ENCODE measurements at places on chromosomes 11 and 22.

- DNase-seq, result no peak
Measured at GRCh38 chr11:36333897-36334296, 37.8 kb downstream of the PRR5L start.

DNA sequence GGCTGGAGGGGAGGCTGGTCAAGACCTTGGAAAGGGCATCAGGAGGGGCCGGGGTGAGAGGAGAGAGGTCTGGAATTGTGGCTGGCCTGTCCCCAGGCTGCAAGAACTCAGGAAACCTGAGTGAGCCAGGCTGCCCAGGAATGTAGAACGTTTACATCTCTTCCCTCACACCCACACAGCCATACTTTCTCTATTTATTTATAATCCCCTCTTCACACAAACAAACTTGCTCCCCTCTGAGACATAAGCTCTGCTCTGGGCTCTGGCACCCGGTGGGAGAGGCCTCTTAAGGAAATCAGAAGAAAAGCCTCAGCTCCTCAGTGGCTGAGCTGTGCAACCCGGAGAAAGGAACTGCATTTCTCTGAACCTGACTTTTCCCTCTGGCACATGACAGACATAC lies 5.5 kb downstream of the CHRDL2 start:
- no peak for DNase-seq

- no peak for DNase-seq
Measured at GRCh38 chr11:114773541-114774338, 95.4 kb downstream of the NXPE2 start.

GRCh38 chr11:44750551-44751465 lies 24.0 kb downstream of the TSPAN18 start:
- no peak for DNase-seq

DNA sequence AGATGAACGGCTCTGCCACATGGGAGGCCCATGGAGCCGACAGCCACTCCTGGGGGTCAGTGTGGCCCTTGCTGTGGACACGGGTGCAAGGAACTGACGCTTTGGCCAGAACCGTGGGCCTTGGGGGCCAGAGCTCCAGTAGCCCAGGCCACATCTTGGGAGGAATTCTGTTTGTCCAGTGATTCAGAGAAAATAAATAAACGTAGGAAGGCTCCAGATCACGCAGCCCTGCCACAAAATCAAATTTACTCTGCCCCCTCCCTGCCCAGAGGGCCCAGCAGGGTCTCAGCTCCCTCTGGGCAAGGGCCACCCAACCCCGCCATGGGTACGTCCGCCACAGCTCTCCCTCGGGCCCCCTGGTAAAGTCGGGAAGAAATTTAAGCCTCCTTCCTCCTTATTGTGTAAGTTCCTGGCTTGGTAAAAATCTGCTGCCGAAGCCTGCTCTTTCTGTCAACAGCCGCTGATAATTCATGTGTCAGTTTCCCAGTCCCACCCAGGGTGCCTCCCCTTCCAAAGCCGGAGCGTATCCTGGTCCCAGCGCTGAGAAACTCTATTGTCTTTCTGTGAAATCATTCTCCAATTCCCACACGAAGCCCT lies 6.9 kb upstream of the MUC5AC start:
- DNase-seq, result peak; percentile 41

GRCh38 chr11:94623120-94623735 lies 56.1 kb downstream of the PIWIL4 start:
- no peak for DNase-seq

GRCh38 chr11:47355283-47356128 lies 3.0 kb upstream of the MYBPC3 start:
- peak; percentile 98 for DNase-seq

GRCh38 chr22:49320714-49321476 lies 506.8 kb downstream of the BRD1 start:
- DNase-seq, result no peak

GRCh38 chr11:96332126-96332771 lies 10.7 kb downstream of the MAML2 start:
- no peak for DNase-seq

DNA sequence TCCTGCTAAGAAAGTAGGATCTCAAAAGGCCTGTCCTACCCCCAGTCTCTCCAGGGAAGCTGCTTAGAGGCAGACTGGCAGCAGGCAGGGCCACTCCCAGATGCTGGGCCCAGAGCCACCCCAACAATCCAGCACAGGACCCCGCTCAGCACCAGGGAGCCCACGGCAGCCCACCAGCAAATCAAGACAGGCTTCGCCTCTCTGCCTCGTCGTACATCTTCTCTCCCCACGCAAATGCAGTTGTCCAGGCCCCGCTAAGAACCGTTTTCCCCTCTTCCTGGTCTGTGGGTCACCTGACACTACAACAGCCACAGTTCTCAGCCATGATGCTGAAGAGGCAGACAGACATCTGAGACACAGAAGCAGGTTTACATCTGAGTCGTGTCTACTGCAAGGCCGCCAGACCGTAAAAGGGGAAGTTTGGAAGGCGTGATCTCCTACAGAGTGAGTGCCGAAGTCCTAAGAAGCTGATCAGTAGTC lies 51.1 kb downstream of the IGSF9B start:
- peak; percentile 21 for DNase-seq

DNA sequence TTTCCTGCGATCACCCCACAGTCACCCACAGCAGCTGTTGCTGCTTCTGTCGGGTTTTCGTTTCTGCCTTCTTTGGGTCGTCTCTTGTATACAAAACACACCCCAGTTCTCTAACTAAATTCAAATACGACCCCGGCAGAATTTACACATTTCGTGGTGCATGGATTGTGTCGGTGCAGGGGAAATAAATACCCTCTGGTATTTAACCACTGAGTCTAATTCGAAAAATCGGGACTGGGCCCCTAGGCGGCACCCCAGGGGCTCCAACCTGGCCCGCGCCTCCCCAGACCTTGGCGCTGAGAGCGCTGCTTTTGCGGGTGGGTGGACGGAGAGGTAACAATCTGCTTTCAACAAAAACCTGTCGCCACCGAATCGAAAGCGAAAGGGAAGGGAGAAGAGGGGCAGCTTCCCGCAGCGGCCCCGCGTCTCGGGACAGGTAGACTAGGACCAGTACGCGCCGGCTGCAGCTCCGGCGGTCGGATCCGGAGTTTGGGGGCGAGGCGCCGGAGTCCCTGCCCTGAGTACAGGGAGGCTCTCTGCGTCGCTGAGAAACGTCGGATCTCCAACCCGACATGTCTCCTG lies 4.4 kb downstream of the ALX4 start:
- DNase-seq, result no peak

GRCh38 chr22:47450876-47451475 lies 688.5 kb downstream of the TBC1D22A start:
- DNase-seq, result no peak

- no peak for DNase-seq
Measured at GRCh38 chr22:23695571-23696325, 4.9 kb downstream of the RGL4 start.

DNA sequence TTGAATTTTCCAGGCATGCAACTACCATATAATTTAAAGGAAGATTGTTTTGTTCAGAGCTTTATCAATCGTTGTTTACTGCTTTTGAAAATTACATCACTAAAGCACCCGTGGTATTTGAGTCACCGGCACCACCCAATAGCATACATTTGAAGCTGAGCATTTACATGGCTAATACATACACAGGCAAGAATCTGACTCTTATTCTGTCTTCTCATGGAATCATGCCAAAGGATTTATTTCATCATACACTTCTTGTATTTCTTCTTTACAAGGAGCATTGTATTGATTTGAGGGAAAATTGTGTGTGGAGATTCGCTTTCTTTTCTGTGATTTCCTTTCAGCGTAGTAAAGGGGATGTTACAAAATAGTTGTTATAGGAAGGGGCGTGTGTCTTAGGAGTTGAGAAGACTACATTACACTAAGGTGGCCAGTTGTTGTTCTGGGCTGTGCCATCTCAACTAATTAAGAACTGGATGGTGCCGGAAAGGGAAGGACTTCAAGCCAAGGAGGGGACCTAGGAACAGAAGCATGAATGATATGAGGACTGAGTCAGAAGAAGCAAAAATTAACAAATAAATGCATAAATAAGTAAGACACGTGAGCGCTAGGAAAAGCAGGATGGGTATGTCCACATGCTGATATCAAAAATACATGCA lies 12.9 kb upstream of the CD3E start:
- no peak for DNase-seq

- DNase-seq, result no peak
Measured at GRCh38 chr11:119643212-119643875, 85.7 kb downstream of the NECTIN1 start.

GRCh38 chr11:11148104-11148509 lies 204.9 kb downstream of the CSNK2A3 start:
- DNase-seq, result peak; percentile 90

GRCh38 chr11:65782816-65783228 lies 2.0 kb upstream of the AP5B1 start:
- peak; percentile 62 for DNase-seq

GRCh38 chr11:130068986-130069658 lies 572 bp upstream of the APLP2 start:
- DNase-seq, result peak; percentile 92

DNA sequence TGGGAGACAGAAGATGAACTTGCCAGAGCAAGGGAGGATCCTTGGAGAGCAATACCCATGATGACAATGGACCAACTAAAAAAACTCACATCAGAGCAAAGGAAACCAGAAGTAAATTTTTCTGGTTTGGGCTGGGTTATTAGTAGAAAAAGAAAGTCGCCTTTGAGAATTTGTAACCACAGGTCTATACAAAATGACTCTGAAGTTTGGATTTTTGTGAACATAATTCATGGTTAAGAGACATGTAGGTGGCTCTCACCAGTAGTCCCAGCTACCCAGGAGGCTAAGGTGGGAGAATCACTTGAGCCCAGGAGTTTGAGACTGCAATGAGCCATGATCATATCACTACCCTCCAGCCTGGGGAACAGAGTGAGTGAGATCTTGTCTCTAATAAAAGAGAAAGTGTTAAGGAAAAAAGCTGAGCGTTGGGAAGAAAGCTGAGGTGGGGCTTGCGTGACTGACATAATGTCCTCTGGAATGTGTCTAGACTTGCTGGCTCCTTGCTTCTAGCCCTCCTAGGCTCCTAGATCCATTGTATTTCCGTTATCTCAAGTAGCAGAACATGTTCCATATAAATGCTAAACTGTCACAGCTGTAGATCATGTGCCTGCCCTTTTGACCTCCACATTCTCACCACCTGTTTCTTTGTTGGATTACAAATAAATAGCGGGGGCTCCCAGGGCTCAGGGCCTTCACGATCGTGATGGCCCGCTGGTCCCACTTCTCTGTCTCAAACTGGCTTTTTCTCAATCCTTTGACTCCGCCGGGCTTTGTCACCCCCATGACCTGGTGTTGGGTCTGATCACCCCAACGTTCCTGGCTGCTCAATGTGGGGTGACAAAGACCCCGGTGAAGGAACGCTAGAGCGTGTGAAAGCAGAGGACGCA lies 56.2 kb upstream of the SC5D start:
- no peak for DNase-seq

DNA sequence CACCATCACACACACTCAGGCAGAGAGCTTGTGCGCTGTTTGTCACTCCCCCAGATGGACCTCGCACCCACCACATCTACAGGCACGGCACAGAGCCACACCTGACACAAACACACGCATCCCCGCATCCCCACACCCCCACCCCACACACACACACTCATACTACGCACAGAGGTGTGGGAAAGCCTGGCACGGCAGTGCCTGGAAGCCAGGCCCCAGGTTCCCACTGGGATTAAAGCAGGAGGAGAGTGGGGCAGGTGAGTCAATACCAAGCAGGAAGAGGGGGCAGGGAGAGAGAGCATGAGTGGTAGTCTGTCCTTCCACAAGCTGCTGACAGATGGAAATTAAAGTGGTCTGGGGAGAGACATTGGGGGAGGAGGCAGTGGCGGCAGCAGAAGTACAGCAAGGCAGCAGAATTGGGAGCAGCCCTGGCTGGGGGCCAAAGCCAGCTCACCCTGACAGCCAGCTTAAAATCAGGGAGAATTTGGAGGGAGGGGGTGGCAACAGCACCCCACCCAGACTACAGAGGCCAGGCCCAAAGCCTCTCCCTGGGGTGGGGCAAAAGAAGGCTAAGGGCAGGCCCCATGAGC lies 20.7 kb downstream of the TNKS1BP1 start:
- DNase-seq, result no peak

- DNase-seq, result peak; percentile 77
Measured at GRCh38 chr11:17598700-17599459, 51.8 kb downstream of the OTOG start.

GRCh38 chr11:77346906-77347603 lies 45.6 kb upstream of the GDPD4 start:
- DNase-seq, result no peak

DNA sequence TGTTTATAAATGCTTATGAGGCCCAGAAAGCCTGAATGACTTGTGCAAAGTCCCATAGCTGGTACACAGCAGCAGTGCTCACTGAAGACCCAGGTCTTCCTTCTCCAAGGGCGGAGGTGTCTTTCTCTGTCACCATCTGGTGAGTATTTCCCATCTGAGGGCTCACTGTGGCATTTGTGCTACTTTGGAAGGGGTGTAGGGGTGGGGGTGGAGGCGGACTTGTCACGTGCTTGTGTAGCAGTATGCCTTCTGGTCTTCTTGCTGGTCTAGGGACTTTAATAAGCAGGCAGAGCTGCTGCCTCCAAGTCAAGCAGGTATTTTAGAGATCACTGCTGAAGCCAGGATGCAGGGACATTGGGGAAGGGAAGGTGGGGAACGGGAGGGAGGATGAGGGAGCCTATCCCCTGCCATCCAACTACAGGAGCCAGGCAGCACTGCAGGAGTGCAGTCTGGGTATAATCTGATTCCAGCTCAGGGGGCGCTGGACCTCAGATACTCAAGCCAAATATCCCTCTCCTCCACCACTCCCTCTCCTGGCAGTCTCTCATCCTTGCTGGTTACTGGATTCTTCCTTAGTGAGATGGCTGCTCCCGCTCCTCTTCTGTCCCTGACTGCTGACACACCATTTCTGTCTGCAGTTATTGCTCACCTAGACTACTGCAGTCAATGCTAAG lies 3.4 kb downstream of the ABCC8 start:
- DNase-seq, result no peak

GRCh38 chr11:107018902-107019493 lies 722 bp upstream of the GUCY1A2 start:
- DNase-seq, result peak; percentile 71

DNA sequence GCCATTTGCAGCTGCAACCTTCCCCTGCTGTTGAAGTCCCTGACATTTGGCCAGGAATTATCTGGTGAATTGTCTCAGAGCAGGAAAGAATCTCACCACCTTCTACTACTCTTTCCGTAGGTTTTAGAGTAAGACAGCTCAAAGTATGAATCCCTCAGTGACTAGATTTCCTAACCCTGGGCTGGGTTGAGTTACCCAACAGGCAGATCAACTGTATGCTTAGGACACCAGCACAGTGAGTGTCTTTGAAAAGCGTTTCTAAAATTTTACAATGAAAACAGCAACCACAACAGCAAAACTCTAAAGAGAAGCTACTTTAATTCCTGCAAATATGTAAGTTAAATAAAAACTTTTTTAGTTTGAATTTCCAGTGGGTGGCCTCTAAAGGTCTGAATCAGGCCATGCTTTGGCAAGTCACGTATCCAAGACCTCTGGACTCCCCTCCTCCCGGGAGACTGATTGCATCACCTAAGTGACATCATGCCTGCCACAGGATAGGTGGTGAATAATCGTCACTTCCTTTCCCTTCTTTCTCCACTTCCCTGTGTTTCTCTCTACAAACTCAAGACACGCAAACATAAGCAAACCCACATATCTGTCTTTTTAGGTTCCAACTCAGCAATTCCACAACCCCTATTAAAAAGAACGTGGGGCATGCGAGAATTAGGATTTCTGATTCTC lies 7.8 kb downstream of the OR8B12 start:
- no peak for DNase-seq

Measured in aorta (tissue), 5 donors.